ENCODE measurements at places on chromosomes 4 and X.

- DNase-seq, result no peak
Observed at GRCh38 chr4:123077330-123077729, 154.9 kb upstream of the NUDT6 start.

GRCh38 chrX:16067886-16068515 lies 55.4 kb upstream of the GRPR start:
- DNase-seq, result no peak

- no peak for DNase-seq
Observed at GRCh38 chr4:132642016-132642817, 506.9 kb upstream of the PCDH10 start.

DNA sequence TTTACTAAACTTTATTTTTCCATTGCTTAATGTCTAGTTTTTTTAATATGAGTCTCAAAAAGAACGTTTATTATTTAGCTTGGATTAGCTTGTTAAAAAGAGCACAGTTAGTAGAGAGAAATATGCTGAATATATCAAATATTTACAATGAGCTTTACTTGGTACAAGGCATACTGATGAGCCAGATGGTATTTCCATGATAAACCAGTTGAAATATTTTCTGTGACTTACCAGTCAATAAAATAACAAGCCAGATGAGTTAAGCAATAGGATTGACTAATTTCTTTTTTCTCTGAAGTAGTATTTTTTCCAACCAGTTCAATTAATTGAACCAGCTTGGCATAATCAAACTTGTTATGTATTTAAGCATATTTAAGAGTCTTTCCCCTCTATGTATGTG lies 134.1 kb downstream of the KLHL34 start:
- no peak for DNase-seq

GRCh38 chr4:66640233-66640990 lies 904.9 kb downstream of the CENPC start:
- no peak for DNase-seq

- no peak for DNase-seq
Observed at GRCh38 chr4:187544461-187545053, 451.0 kb upstream of the ZFP42 start.

DNA sequence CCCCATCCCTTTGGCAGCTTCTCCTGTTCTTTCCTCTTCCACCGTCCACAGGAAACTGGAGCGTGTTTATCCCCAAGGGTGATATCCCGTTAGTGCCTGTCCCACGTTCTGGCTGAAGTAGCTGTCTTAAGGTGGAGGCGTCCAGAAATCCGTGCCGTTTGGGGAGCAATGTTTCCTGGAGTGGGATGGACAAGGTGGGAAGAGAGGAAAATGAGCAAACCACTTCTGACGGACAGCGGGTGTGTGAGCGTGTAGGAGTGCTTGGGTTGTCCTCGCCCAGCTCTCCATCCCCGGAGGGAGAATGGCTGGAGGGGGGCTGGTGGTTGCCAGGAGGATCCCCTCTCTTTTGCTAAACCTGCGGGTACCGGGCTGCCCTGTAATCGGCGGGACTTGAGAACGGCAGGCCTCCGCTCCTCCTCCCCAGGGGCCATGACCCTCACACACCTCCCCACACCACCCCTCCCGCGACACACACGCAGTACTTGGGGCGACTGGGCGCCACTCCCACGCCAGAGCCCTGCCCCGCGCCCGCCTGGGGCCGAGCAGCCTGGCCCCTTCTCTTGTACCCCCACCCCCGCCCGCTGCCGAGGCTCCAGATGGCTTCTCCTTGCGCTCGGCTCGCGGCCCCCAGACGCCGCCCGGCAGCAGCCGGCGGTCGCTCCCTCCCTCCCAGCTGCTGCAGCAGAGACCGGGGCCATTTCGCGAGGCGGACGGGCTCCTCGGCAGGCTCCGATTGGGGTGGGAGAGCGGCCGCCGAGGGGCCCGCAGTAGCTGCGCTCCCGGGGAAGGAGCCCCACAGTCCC lies 13.9 kb upstream of the PRDM8 start:
- no peak for DNase-seq

All from cortex of kidney (tissue), 1 donor.